A549 treated with CpdA at 1 μM for 4 hours (cell line): ENCODE measurements at places on chromosomes 16 and 17. TPM values are rescaled to one million over a fixed set of nuclear protein-coding genes. Genes with fewer than 3 reads are reported as not detected.

Gene C1QL1
- 14.5 to 33.6 TPM (median 29.8 TPM) in 5 replicates for total RNA-seq

Gene CSH1
- total RNA-seq = not detected in 5 replicates

Gene WDR45B
- total RNA-seq = 94.6 to 101 TPM (median 95.7 TPM) in 5 replicates

Gene TBC1D26
- total RNA-seq = 0.05 TPM in 1 of 5 replicates, not detected in the others

Gene TNFSF13
- 0.61 to 1.9 TPM (median 1.3 TPM) in 5 replicates for total RNA-seq

Gene PRSS8
- total RNA-seq = 0.21 to 0.33 TPM (median 0.24 TPM) in 5 replicates

Gene AANAT
- 0.25 to 0.50 TPM (median 0.31 TPM) in 4 of 5 replicates, not detected in the other for total RNA-seq

Gene OR4D1
- total RNA-seq = 0.01 to 0.03 TPM in 2 of 5 replicates, not detected in the others

Gene DHRS7C
- not detected in 5 replicates for total RNA-seq

Gene STAC2
- 0.13 to 0.17 TPM (median 0.14 TPM) in 5 replicates for total RNA-seq
